A673 (cell line): ENCODE measurements at places on chromosomes 12 and 14.

- H3K27ac ChIP-seq: no peak overlapping the region
- no peak for DNase-seq
- H3K36me3 ChIP-seq: no peaks in the 10 kb centered on the region
- no peaks in the 10 kb centered on the region for H3K27me3 ChIP-seq
These were observed 29.9 kb downstream of the GPHB5 start for GRCh38 chr14:63288853-63289252.

DNA sequence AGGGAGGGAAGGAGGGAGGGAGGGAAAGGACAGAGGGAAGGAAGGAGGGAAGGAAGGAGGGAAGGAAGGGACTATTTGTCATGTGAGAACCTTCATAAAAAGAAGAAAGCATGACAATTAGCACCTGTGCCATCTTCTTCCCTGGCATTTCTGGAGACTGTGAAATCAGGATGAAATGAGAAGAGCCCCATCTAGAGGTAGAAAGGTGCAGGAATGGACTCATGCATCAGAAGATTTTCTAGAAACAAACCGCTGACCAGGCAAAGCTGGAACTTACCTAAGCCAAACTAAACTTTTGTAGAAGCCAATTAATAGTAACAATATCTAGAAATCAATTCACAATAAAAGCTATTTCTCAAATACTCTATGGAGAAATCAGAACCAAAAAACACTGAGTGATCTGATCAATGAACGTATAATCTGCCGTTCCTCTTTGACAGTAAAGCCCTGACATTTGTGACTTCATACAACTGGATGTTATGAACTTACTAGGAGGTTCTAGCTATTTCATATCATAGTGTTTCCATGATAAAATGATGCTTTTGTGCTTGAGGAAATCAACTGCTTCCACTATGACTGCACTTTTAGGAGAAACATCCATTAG lies 24.4 kb upstream of the CRACR2A start:
- H3K27ac ChIP-seq: no peak overlapping the region
- H3K4me1 ChIP-seq: no peaks in the 10 kb centered on the region
- peaks cover 13% of the 10 kb centered on the region for H3K27me3 ChIP-seq
- peak; percentile 47 for DNase-seq
- H3K4me3 ChIP-seq: no peak overlapping the region

DNA sequence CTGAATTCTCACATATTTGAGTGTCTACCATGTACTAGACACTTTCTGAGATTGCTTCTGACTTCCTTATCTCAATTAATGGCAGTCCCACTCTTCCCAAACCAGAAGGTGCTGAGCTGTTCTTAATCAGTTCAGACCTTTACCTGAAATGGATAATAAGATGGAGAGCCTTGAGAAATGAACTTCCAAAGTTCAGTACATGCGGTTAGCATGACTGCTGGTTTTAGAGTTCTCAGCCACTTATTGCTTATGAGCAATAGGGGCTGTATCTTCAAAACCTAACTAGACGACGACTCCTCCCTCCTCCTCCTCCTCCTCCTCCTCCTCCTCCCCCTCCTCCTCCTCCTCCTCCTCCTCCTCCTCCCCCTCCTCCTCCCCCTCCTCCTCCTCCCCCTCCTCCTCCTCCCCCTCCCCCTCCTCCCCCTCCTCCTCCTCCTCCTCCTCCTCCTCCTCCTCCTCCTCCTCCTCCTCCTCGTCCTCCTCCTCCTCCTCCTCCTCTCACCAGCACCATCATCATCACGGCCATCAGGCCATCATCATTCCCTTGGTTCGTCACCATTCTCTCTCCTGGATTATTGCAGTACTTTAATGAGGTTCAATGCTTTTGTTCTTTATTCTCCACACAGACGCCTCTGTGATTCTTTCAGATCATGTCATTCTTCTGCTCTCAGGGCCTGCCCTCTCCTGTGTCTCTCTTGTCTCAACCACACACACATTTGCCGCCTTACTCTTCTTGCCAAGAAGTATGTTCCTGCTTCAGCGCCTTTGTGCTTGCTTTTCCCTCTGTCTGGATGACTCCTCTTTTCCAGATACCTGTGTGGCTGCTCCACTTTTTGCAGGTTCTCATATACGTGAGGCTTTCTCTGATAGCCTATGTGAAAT lies 2.7 kb downstream of the PCNX1 start:
- peak overlapping the region; percentile 87 for H3K27ac ChIP-seq
- no peaks in the 10 kb centered on the region for H3K36me3 ChIP-seq
- H3K27me3 ChIP-seq: no peaks in the 10 kb centered on the region
- peaks cover 49% of the 10 kb centered on the region for H3K4me1 ChIP-seq
- H3K4me3 ChIP-seq: peak overlapping the region; percentile 93

DNA sequence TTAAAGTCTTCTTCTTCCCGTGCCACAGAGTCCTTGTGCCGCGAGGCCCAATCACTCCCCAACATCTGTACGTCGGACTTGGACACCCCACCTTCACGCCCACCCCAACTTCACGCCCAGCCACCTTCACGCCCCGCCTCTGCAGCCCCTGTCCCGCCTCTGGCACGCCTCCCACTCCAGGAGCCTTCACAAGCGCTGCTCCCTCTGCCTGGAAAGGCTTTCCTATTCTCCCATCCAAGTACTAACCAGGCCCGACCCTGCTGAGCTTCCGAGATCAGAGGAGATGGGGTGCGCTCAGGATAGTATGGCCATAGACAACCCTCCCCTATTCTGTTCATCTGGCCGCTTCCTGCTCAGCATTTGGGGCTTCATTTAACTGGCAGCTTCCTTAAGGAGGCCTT lies 17.3 kb upstream of the EIF5 start:
- H3K36me3 ChIP-seq: no peaks in the 10 kb centered on the region
- no peaks in the 10 kb centered on the region for H3K4me1 ChIP-seq
- no peak overlapping the region for H3K27ac ChIP-seq
- H3K4me3 ChIP-seq: no peak overlapping the region

DNA sequence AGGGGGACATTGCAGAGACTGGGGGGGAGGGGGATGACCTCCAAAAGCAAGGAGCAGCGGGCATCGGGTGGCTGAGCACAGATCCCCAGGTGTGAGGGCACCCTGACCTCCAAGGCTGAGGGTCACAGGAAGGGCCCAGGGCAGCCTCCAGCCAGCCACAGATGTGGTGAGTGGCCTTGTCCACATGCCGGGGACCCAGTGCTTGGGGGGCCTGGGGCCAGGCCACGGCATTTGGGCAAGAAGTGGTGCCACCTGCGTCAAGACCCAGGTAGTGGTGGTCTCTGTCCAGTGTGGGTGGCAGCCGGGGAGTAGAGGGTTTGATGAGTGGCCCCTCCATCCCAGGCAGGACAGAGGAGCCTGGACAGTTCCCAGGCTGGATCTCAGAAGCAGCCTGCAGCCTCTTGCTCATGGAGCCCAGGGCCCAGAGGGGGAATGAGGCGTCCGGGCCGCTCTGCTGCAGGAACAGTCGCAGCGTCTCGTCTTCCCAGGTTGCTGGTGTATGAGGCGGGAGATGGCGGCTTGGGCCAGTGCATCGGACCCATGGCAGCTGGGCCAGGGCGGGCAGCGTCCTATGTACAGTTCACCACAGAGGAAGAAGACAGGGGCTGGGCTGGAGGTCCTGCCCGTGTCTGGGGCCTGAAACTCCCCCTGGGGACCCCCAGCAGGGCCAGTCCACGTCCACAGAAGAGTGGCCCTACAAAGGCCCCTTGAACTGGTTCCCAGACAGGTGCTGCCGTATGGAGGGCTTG lies 33.5 kb downstream of the CCNK start:
- no peak overlapping the region for H3K27ac ChIP-seq
- DNase-seq: no peak
- no peaks in the 10 kb centered on the region for H3K4me1 ChIP-seq
- no peak overlapping the region for H3K4me3 ChIP-seq
- H3K36me3 ChIP-seq: peaks cover 11% of the 10 kb centered on the region

GRCh38 chr12:82555699-82556098 lies 131.0 kb upstream of the TMTC2 start:
- H3K27ac ChIP-seq: no peak overlapping the region
- H3K4me3 ChIP-seq: no peak overlapping the region
- DNase-seq: no peak
- no peaks in the 10 kb centered on the region for H3K27me3 ChIP-seq
- no peaks in the 10 kb centered on the region for H3K36me3 ChIP-seq
- no peaks in the 10 kb centered on the region for H3K4me1 ChIP-seq

DNA sequence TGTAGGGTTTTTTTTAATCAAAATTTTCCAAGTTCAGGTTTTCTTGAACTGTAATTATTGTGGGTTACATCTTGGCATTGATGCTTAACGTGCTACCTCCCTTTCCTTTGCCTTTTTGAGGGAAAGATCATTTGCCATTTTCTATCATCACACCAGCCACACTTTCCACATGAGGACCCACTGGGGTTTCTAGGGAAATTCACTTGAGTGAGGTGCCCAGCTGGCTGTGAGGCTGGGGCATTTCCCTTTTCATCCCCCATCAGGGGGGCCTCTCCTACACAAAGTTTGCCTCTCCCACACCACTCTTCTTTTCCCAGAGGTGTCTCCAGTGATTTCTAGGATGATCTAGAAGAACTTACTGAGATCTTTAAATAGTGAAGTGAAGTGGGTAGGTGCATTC lies 335.7 kb downstream of the BMP4 start:
- H3K27me3 ChIP-seq: peaks cover 22% of the 10 kb centered on the region
- no peak overlapping the region for H3K27ac ChIP-seq
- DNase-seq: no peak
- no peak overlapping the region for H3K4me3 ChIP-seq

DNA sequence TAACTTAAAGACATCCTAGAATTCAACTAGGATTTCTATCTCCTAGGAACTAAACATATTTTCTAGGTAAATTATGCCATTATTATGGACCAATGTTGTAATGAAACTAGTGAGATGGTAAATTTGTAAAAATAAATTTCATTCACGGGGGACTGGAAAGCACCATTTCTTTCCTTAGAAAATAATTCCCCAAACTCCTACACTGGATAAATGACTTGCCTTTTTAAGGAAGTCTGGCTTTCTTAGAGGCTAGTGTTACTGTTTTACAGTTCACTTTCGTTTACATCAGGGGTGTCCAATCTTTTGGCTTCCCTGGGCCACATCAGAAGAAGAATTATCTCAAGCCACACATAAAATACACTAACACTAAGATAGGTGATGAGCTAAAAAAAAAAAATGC lies 3.3 kb downstream of the SLC39A9 start:
- no peak for DNase-seq
- H3K27ac ChIP-seq: no peak overlapping the region
- peaks cover 23% of the 10 kb centered on the region for H3K4me1 ChIP-seq
- no peaks in the 10 kb centered on the region for H3K27me3 ChIP-seq
- H3K4me3 ChIP-seq: peak overlapping the region; percentile 80
- H3K36me3 ChIP-seq: no peaks in the 10 kb centered on the region

GRCh38 chr12:94150240-94151121 lies 2.1 kb downstream of the PLXNC1 start:
- no peaks in the 10 kb centered on the region for H3K4me1 ChIP-seq
- H3K36me3 ChIP-seq: no peaks in the 10 kb centered on the region
- H3K4me3 ChIP-seq: no peak overlapping the region
- H3K27ac ChIP-seq: no peak overlapping the region
